ENCODE measurements at places on chromosomes 2 and 18.

GRCh38 chr2:25050128-25050527 lies 8.3 kb downstream of the EFR3B start:
- no peak for DNase-seq

DNA sequence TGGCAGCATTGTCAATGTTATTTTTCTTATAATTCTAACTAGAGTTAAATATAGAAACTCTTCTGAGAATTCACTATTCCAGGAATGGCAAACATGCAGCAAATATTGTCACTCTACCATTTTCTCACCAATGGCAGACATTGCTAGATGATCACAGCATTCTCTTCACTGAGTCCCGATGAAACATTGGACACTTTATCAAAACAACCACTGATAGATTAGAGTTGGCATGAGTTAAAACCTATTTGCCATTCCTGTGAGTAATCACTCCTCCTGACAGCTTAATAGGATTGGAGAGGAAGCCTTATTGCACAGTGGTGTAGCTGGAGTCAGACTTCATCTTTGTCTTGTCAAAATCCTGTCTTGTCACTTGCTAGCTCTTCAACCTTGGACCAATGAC lies 163.9 kb upstream of the THUMPD2 start:
- no peak for DNase-seq

DNA sequence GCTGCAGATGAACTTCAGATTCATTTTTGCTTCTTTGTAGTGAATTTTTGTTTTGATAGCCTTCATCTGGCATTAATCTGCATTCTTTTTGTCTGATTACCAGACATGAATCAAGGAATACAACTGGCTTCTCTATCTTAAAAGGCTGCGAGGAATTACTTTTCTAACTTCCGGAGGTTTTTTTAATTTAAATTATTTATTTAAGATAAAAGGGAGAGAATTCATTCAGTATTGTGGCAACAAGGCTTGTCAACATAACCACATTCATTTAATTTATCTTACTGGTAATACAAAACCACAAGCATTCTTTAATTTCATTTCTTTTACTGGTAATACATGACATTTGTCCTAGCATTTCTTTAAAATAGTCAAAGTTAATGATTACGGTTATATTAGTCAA lies 36.0 kb downstream of the CSRNP3 start:
- no peak for DNase-seq

GRCh38 chr2:11750422-11750821 lies 4.0 kb downstream of the LPIN1 start:
- no peak for DNase-seq

- no peak for DNase-seq
These were observed 196.8 kb downstream of the NDUFA10 start for GRCh38 chr2:239828192-239828972.

Data from urothelium cell line (cell line).